ENCODE measurements at places on chromosomes 5 and 9.

GRCh38 chr5:110297152-110297670 lies 429.3 kb downstream of the TMEM232 start:
- DNase-seq: no peak

GRCh38 chr5:90902651-90903386 lies 344.2 kb downstream of the ADGRV1 start:
- DNase-seq: no peak

- DNase-seq: no peak
These were observed 47.7 kb upstream of the RPL26L1 start for GRCh38 chr5:172911628-172911880.

DNA sequence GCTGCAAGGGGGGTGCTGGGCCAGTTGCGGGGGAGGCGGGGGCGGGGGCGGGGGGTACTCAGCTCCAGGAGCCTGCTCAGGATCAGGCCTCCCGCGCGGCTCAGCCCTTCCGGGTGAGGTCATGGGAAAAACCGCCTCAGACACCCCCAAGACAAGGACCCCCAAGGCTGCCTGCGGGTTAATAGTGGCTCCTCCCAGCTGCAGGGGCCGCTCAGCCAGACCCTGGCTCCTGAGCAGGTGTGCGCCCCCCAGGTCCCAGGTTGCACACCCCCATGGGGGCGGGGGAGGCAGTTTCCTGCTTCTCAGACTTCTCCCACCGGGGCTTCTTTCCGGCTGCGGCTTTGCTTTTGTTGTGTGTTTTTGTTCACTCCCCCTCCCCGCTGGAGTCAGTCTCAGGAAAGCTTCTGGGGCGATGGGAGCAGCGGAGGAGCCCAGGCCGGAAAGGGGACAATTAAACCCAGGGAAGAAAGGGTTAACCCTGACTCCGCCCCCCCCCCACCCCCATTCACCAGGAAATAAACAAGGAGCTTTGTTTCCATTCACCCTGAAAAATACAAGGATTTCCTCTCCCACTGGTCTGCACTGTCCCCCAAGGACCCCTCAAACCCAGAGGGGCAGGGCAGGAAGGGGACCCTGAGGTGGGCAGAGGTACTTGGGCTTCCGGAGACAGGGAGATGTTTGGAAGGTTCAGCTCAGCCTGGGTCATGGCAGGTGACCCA lies 42.3 kb upstream of the NOTCH1 start:
- DNase-seq: no peak

GRCh38 chr5:119340597-119341218 lies 15.1 kb upstream of the TNFAIP8 start:
- DNase-seq: no peak

GRCh38 chr9:85536076-85536475 lies 205.7 kb downstream of the AGTPBP1 start:
- DNase-seq: no peak

- no peak for DNase-seq
These were observed 152.6 kb downstream of the MED27 start for GRCh38 chr9:131927091-131927490.

Data from NCI-H748 treated with DMSO at 0.1 percent for 48 hours (cell line).